ENCODE measurements at places on chromosomes 1 and 21.

DNA sequence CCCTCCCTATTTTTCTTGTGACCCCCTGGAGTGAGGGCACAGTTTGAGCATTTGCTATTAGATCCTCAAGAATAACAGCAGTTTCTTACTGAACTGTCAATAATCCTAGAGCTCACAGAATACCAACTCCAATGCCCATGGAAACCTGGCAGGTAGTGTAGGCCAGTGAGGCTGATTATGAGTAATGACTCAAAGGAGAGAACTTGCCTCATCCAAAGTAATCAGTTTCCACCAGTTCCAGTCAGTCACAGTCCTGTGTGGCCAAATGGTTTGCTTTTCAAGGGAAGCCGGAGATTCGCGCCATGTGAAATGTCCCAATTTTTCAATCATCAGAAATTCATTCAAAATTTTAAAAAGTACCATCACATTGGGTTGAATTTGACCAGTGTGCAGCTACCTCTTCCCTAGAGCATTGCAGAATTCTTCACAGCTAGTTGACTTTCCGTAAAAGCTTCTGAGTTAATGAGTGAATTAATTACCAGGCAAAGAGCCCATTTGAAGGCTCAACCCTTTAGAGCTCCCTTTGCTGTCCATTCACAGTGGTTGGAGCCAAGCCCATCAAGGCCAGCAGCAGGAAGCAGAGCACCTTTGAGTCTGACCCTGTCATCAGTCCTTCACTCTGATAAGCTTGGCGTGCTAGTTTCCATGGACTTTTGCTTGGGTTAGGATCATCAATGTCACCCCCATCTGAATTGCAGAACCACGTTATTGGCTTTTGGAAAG, 170.3 kb downstream of the KAZN start:
- no peak for DNase-seq

DNA sequence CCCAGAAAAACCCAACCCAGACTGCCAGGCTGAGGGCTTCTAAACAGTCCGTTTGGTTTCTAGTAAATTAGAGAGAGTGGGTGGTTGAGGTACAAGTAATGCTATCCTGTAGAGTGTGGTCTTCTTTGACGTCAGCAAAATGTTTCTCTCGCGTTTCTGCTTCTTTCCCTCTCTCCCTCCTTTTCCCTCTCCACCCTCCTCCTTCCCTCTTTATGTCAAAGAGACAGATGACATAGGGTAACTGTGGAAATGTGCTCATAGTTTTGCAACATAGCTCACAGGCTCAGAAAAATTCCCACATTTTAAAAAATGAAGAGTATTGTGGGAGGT, 158.3 kb downstream of the TOMM20 start:
- no peak for DNase-seq

GRCh38 chr1:176885751-176886150, 278.8 kb downstream of the ASTN1 start:
- peak; percentile 72 for DNase-seq

DNA sequence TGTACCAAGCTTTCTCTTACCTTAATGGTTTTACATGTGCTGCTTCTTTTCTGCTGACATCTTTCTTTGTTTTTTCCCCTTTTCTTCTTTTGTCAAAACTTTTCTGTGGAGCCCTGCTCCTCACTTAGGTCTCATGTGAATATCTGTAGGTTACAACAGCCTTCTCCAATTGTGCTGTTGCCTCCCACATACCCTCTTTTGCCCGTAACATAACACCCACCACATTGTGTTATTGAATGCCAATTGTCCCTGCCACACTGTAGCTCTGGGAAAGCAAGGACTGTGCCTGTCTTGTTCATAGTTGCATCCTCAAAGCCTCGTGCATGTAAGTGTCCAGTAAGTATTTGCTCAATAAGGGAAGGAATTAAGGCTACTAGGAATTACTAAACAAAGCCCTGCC, 46.3 kb upstream of the AKT3 start:
- DNase-seq = no peak

DNA sequence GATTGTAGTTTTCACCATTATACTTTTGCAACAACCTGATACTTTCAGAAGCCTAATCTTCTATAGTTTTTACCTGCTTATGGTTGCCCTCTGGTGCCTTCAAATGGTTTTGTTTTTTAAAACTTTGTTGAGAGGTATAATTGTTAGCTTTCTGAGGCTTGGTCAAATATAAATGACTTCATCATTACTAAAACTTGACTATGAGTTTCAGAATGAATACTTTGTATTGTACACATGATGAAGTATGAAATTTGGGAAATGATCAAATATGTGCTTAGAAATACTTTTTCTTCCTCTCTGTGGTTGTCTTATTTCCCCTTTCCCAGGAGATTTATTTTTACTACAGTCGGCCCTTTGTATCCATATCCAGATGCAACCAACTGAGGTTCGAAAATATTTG, 151.8 kb upstream of the B3GALT2 start:
- DNase-seq = peak; percentile 73

DNA sequence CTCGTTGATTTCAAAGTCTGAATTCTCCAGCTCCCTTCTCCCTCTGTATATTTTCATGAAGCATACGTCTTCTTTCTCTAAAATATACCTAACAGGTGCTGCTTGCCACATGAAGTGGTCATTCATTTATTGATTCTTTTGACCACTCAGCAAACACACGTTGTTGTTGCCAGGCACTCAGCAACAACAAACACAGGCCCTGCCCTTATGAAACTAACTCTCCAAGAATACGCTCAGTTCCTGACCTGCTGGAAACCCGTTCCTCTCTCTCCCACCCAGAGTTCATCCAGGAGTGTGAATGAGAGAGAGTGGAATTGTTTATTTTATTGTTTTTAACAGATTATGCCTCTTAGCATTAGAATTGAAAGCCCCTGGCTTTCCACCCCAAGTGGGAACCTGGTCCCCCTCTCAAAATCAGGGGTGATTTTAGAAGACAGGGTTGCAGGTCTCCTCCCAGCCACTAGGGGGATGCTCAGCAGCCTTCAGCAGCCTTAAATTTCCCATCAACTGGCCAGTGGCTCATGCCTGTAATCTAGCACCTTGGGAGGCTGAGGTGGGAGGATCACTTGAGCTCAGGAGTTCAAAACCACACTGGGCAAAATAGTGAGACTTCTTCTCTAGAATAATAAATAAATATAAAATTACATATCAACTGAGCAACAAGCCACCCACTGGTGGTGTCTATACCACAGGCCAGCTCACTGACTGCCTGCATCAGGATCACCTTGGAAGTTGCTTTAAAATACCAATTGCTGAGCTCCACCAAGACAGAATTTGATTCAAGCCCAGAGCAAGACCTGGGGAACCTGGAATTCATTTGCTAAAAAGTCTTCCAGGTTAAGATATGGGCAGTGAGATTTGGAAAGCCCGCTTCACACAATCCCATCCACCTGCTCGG, 181.0 kb upstream of the KLHDC7A start:
- DNase-seq = no peak

DNA sequence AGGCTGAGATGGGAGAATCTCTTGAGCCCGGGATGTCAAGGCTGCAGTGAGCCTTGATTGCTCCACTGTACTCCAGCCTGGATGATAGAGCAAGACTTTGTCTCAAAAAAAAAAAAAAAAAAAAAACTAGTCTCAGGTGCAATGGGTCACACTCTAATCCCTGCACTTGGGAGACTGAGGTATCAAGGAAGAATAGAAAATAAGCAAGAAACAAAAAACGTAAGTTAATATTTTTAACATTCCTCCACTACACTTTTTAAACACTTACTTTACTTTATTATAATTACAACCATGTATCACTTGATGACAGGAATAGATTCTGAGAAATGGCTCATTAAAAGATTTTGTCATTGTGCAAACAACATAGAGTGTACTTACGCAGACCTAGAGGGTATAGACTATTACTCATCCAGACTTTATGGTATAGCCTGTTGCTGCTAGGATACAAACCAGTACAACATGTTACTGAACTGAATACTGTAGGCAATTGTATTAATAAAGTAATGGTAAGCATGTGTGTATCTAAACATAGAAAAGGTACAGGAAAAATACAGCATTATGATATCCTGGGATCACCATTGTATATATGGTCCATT, 1244.1 kb upstream of the ADGRL4 start:
- DNase-seq = peak; percentile 6
